ENCODE measurements at places on chromosomes 6 and 20.

DNA sequence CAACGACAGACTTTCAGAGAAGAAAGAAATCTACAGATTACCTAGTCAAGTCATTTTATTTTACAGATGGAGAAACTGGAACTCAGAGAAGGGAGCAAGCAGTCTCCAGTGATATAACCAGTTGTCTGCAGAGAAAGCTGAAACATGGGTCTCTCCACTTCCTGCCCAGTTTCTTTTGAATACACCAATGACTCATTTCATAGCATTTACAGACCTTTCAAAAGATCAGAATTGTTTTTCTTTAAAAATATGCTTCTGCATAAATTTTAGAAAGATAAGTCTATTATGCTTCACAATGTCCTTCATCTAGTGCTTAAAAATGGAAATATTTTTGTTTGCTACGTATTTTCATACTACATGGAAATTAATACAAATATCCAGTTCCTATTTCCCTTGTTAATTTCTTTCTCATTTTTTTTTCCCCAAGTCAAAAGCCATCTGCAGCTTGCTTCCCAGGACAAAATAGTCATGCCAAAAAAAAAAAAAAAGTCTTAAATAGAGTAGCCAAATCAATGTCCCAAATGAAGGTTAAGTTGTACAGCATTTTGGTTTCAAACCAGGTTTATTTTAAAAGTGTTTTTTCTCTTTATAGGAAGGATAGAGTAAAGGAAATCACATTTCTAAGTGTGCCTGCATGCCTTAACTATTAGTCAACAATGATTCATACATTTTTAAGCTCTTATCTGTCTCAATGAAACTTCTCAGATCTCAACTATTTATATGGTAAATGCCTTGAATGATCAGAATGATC, 36.9 kb downstream of the ARHGAP18 start:
- DNase-seq = no peak

GRCh38 chr6:159594750-159595117, 98.3 kb downstream of the SOD2 start:
- no peak for DNase-seq

DNA sequence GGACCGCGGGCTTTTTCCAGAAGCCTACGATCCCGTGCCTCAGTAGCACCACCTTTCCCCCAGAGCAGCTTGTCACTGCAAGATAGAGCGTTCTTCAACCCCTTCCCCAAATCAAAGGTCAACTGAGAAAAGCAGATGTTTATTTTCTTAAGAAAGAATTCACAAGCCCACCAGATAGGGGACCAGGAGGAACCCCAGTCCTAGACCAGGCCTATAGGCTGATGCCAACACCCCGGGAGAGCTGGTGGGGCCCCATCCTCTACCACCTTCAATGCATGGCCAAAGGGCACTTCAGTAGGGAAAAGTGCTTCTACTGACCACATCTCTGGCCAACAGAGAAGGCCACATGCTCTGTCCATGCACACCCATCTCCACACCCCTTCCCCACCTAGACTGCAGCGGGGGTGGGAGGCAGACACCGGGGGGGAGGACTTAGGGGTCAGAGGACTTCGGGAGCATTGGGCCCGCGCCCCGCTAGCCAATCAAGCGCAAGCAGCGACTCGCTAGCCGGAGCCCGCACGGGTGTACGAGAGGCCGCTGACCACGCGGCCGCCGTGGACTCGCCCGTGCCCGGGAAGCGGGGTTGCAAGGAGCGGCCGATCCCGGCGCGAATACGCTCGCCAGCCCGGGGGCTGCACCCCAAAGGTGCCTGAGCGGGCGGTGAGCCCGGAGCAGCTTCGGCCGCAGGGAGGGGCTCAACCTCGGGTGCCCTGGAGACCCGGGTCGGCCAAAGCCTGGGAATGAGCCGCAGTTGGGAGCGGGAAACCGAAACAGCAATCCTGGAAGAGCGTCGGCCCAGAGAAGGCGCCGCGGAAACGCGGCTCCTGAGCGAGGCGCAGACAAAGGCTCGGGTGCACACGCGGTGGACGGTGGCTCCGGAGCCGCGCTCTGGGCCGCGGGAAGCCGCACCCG, 2.8 kb downstream of the PDE10A start:
- no peak for DNase-seq

DNA sequence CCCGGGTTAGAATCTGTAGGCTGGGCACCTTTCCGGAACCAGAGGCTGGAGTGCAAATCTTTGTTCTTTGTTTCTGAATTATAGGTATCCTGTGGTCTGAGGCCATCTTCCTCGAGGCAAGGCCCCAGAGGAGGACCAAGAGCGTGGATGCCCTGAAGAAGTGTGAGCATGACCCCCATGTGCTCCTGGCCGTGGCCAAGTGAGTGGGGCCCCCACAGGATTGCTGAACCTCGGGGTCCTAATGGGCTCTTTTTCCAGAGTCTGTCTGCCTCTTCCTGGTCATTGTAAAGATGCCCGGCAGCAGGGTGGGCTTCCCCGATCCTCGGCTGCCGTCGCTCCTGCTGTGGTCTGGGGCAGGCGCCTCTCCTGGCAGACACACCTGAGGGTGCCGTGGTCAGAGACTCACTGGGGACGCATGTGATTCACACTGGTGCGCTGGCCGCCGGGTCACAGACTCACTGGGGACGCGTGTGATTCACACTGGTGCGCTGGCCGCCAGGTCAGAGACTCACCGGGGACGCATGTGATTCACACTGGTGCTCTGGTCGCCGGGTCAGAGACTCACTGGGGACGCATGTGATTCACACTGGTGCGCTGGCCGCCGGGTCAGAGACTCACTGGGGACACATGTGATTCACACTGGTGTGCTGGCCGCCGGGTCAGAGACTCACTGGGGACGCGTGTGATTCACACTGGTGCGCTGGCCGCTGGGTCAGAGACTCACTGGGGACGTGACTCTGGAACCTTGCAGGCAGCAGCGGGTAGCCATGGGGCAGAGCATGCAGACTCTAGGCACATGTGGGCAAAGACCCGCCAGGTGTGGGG, 6.5 kb upstream of the C20orf204 start:
- no peak for DNase-seq

GRCh38 chr6:98467902-98468301, 366.5 kb upstream of the POU3F2 start:
- no peak for DNase-seq

- DNase-seq = peak; percentile 77
Observed at GRCh38 chr20:2752567-2753460, 47.6 kb downstream of the CPXM1 start.

- no peak for DNase-seq
Observed at GRCh38 chr6:115765966-115766365, 294.7 kb downstream of the FRK start.

GRCh38 chr20:9160331-9160730, 91.4 kb downstream of the PLCB4 start:
- DNase-seq = no peak
